Germinal center (tissue), 1 donor: ENCODE measurements at places on chromosomes 12 and 14.

DNA sequence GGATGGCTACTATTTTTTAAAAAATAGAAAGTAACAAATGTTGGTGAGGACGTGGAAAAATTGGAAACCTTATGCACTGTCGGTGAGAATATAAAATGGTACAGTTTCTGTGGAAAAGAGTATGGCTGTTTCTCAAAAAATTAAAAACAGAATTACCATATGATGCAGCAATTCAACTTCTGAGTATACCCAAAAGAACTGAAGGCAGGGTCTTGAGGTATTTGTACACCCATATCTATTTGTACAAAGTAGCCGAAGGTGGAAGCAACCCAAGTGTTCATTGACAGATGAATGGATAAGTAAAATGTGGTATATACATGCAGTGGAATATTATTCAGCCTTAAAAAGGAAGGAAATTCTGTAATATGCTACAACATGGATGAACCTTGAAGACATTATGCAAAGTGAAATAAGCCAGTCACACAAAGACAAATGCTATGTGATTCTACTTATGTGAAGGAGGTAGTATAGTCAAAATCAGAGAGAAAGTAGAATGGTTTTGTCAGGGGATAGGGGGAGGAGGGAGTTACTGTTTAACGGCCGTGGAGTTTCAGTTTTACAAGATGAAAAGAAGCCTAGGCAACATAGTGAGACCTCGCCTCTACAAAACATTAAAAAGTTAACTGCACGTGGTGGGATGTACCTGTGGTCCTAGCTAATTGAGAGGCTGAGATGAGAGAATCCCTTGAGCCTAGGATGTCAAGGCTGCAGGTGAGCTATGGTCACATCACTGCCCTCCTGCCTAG, 38.4 kb upstream of the CCT2 start:
- no peak for DNase-seq

GRCh38 chr12:5783289-5783920, 161.7 kb downstream of the ANO2 start:
- no peak for DNase-seq

DNA sequence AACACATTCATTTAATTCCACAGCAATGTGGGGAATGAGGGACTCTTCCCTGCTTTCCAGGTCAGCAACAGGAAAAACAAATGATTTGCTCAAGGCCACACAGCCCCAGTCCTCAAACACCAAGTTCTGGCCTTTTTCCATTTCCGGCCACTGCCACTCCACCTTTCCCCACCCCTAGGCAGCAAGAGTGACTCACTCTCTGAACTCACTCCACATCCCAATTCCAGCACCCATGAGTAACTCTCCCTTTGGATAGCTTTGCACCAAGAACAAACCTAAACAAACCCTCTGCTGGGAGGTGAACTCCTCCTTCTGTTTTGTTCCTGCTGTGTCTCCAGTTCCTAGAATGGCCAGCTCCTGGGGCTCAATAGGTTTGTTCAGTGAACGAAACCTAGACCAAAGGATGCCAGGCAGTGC, 30.4 kb upstream of the PLEKHG6 start:
- DNase-seq, result no peak

DNA sequence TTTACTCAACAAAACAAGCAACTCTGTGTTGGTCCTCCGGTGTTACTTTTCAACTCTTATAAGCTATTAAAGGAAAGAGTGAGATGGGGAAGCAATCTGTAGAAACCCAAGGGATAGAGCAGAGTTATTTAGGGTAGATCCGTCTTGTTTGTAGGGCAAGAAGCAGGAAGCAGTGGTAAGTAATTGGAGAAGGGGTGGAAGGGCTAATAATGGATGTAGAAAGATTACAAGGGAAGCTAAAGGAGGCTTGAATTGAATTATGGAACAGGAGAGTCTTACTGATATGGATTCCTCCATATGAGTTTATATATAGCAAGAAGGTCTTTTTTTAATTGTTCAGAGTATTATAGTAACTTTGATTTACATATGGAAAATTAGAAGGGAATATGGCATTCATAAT, 72.7 kb downstream of the MNAT1 start:
- no peak for DNase-seq

- peak; percentile 70 for DNase-seq
These were observed 19.3 kb downstream of the SLC25A3 start for GRCh38 chr12:98612696-98613334.

GRCh38 chr14:78341827-78342389, 171.7 kb downstream of the NRXN3 start:
- no peak for DNase-seq

GRCh38 chr14:106564058-106564643, 1037.8 kb downstream of the TMEM121 start:
- peak; percentile 71 for DNase-seq

DNA sequence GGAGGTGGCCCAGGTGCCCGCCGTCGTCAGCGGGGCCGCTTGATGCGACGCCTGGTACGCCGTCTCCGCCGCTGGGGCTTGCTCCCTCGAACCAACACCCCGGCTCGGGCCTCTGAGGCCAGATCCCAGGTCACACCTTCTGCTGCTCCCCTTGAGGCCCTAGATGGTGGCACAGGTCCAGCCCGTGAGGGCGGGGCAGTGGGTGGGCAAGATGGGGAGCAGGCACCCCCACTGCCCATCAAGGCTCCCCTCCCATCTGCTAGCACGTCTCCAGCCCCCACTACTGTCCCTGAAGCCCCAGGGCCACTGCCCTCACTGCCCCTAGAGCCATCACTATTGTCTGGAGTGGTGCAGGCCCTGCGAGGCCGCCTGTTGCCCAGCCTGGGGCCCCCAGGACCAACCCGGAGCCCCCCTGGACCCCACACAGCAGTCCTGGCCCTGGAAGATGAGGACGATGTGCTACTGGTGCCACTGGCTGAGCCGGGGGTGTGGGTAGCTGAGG, 5.5 kb downstream of the LRP10 start:
- no peak for DNase-seq

GRCh38 chr12:121719926-121720414, 7.4 kb downstream of the TMEM120B start:
- DNase-seq, result no peak

DNA sequence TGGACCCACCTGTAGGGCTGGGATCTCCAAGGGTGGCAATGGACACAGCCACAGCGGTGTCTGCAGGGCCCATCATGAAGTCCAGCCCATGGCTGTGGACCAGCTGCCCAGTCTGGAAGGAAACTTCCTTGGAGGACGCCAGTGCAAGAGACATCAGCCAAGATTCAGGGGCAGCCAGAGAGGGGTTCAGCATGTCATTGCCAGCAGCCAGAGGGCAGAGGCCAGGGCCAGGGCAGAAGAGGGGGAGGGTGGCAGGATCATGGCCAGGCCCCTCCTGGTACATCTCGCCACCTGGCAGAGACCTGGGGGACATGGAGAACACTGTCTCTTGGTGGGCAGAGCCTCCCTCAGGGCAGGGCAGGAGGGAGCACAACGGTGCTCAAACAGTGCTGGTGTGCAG, 10.2 kb downstream of the ANHX start:
- DNase-seq, result no peak

DNA sequence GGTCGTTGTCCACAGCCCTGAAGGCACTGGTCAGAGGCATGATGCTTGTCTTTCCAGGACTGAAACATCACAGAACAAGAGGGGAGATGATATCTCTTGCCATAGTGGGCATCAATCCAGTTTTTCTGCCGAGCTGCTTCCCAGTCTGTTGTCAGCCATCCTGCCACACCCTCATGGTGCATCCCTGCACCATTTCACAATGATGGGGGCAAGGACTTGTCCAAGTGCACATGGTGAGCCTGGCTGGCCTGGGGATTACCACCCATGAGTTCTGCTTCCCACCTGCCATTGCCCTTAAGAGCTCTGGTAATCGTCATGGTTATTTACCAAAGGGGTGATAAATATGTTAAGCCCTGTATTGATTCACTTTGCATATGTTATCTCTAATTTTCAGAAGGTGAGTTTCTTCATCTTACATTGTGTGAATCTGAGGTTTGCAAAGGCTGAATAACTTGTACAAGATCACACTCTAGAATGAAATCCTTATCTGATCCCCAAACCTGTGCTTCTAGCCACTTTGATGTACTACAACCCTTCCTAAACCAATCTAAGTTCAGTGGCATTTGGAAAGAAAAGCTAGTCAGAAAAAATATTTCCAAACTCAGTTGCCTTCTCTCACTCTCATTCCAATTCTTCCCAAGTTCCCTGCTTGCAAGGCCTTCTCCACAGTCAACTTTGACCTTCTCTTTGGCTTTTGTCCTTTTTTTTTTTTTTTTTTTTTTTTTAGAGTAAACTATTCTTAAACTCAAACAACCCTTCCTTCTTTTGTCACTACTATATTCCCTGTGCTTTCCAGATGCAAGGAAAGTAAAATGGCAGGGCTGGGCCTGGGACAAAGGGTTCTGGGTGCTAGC, 2.3 kb downstream of the AVIL start:
- DNase-seq, result no peak

- no peak for DNase-seq
These were observed 3.1 kb upstream of the STRN3 start for GRCh38 chr14:31029016-31029970.

DNA sequence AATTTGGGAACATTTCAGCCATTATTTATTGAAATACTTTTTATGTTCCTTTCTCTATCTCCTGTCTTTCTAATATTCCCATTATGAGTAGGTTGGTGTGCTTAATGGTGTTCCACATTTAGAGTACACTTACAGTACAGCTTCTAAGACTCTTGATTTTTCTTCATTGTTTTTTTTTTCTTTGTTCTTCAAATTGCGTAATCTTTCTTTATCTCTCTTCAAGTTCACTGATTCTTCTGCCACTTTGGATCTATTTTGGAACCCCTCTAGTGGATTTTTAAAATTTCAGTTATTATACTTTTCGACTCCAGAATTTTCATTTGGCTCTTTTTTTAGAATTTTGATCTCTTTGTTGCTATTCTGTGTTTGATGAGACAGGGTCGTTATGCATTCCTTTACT, 157.7 kb downstream of the ADGRD1 start:
- no peak for DNase-seq

DNA sequence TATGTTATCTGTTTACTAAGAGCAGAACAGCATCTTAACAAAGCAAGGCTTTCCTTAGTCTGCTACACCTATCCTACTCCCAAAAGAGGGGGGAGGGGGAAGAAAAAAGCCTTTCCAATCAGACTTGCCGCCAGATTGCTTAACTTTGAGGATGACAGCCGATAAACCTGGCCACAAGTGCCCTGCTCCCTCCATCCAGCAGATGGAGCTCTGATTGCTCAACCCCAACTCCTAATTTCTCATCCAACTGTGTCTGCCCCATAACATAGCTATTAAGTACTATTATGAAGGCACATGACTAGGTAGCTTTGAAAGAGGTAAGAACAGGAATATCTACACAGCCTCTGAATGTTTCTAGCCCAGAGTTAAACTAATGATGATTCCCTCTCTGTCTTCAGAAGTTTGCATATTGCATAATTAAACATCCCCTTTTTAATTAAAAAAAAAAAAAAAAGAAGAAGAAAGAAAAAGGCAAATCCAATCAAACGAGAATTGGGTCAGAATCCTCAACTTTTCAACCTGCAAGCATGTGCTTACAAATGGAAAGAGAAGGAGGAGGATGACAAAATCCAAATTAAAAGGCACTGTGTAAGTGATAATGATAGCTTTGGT, 247.4 kb downstream of the GALC start:
- peak; percentile 11 for DNase-seq

DNA sequence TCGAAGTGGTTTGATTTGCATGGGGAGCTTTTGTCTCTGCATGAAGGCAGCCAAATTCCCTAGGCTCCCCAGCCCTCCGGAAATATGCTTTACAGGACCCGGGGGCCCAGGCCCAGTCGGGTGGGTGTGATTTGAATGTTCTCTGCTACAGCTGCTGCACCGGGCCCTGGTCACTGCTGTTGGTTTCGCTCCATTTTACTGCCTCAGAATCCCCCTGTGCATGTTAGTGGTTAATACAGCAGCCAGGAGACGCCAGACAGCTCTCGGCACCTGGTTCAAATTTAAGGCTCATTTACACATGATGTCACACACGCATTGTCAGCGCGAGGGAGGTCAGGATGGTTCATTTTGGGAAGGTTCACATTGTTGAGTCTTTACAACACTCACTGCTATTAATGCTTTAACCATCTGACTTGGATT, 99.6 kb downstream of the SLC38A6 start:
- peak; percentile 77 for DNase-seq

DNA sequence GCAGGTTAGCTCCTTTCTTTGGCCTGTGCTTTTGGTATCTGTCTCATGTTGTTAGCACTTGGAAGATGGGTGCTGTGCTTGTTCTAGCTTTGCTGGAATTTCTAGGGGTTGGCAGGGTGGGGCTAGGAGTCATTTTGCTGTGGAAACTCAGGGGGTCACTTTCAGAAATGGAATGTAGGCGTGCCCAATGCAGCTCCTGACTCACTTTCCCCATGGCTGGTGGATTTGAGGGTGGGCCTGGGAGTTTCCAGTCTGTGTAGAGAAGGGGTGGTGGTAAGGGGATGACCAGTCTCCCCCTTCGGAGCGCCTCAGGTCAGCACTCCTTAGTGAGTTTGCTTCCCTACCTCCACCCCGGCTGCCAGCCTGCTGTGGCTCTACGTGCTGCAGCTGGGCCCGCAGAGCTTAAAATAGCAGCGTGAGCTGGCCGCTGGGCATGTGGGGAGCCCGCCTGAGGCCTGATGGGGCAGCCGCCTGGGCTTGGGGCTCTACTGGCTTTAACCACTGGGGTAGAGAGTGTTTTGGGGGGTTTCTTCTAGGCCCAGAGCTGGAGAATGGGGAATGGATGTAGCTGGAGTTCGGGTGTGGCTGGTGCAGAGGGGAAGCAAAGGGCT, 108.2 kb downstream of the TSPAN9 start:
- no peak for DNase-seq

GRCh38 chr12:12661086-12661856, 34.7 kb downstream of the GPR19 start:
- no peak for DNase-seq

- peak; percentile 4 for DNase-seq
These were observed 1.6 kb downstream of the TMEM260 start for GRCh38 chr14:56581041-56581727.

GRCh38 chr14:22099942-22100763, 426.5 kb upstream of the OR4E1 start:
- DNase-seq, result peak; percentile 17

GRCh38 chr12:88398031-88398430, 182.2 kb downstream of the KITLG start:
- DNase-seq, result no peak

DNA sequence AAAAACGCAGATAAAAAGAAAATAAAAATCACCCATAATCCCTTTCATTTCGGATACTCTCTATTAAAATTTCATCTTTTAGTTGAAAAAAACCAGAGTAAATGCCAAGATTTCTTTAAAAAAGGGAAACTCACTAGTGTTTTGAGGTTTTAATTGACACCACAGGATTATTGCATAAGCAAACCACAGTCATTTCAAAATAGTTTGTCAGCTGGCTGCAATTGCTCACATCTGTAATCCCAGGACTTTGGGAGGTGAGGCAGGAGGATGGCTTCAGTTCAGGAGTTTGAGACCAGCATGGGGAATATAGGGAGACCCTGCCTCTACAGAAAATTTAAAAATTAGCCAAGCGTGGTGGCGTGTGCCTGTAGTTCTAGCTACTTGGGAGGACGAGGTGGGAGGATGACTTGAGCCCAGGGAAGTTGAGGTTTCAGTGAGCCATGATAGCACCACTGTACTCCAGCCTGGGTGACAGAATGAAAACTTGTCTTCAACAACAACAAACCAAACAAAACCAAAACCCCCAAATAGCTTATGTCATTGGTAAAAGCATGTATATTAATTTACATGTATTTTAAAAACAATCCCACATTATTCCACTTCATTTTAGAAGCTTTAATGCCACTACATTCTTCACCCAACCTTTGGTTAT, 48.8 kb downstream of the SYNE2 start:
- DNase-seq, result no peak
